WERI-Rb-1 (cell line): ENCODE measurements at places on chromosomes 5 and 9.

- DNase-seq, result no peak
Observed at GRCh38 chr9:130345897-130346385, 80.4 kb downstream of the HMCN2 start.

DNA sequence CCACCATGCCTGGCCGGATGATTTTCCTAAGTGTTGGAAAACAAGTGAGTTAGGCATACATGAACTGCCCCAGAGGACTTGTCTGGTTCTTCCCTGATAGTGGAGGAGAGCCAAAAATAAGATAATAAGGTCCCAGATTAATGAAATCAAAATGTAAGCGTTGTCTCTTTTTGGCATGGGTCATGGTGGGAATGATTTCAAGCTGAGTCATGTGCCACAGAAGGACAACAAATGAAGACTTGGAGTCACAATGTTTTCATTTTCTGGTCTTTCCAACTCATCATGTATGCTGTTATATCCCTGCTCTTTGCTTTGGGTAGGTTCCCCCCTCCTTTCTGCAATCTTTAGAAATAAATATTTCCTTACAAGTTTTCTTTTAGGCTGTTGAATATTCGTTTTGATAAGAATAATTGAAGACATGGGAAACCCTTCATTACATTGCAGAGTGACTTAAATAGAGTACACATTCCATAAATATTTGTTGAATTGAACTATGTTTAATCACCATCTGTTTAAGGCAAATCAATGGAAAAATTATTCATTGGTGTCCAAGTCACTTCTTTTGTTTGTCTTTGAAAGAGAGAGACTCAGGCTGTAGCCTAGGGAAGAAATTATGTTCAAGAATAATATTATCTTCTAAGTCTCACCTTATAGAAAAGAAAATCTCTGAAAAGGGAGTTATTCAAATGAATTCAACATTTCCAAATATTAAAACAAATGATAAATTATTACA, 196.3 kb downstream of the CSNK1G3 start:
- no peak for DNase-seq

- no peak for DNase-seq
Observed at GRCh38 chr5:55415071-55415470, 107.3 kb downstream of the MTREX start.

GRCh38 chr5:148687427-148687826, 33.1 kb upstream of the HTR4 start:
- DNase-seq, result peak; percentile 41

DNA sequence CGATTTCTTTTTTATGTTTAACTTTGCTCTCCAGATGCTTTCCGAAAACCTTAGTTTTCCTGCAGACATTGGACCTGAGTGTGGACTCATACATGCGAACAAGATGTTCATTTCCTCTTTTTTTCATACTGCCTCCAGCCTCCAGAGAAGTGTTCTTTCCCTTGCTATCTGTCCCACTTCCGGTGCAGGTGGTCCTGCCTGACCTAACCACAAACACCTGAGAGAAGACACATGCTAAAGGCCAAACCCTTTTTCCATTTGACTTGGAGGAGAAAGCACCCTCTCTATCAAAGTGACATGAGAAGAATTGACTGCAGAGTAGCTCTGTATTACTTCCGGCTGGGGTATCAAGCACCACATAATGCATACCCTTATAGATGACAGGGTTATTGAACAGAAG, 334.0 kb downstream of the ARHGEF28 start:
- no peak for DNase-seq

- DNase-seq, result no peak
Observed at GRCh38 chr5:174755106-174755505, 30.7 kb downstream of the MSX2 start.

DNA sequence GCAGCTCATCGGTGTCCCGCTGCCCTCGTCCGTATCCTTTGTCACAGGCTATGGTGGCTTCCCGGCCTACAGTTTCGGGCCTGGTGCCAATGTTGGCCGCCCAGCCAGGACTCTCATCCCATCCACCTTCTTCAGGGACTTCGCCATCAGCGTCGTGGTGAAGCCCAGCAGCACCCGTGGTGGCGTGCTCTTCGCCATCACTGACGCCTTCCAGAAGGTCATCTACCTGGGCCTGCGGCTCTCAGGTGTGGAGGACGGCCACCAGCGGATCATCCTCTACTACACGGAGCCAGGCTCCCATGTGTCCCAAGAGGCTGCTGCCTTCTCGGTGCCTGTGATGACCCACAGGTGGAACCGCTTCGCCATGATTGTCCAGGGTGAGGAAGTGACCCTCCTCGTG, 41.9 kb downstream of the COL15A1 start:
- DNase-seq, result no peak
